ENCODE measurements at places on chromosomes 16 and 17.
A peak's percentile ranks its signal among the peaks of the same experiment; 100 is the strongest.

DNA sequence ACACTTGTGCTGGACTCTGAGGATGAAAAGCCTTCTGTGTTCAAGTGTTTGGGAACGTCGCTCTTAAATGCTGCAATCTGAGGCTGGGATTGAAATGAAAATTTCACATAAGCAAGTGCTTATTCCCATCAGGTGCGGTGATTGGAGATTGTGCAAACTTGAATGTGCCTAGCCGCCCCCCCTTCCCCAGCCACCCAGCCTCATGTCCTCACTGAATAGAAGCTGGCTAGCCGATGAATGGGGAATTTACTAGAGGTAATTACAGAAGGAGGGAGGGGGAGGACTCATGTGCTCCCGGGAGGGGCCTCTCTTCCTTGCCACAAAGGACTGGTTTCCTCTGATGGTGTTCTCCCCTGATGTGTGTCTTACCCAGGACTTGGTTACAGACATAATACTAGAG, 544.8 kb upstream of the EEF2KMT start:
- DNase-seq = no peak

GRCh38 chr16:4450931-4451519, 23.4 kb downstream of the NMRAL1 start:
- DNase-seq = no peak

- DNase-seq = no peak
Observed at GRCh38 chr16:22320572-22321339, 23.5 kb downstream of the POLR3E start.

GRCh38 chr16:88867581-88868246, 1.3 kb upstream of the PABPN1L start:
- DNase-seq = no peak

GRCh38 chr17:28612936-28613872, 781 bp downstream of the RSKR start:
- no peak for DNase-seq

- DNase-seq = no peak
Observed at GRCh38 chr16:47065766-47066688, 77.7 kb downstream of the NETO2 start.

DNA sequence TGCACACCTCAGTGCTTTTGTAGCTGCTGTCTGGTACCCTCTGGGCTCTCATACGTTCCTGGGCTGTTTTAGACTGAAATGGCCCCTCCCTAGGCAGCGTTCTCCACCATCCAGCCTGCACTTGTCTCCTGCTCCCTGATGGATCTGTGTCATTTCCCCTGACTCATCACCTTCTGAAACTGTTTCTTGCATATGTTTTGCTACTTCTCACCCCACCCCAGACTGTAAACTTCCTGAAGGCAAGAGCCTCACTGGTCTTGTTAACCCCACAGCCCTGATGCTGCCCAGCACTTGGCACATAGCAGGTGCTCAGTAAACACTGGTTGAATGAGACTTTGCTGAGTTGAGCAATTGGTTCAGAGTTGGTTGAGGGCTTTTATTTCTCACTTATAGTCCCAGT, 78.7 kb downstream of the CRISPLD2 start:
- DNase-seq = no peak

GRCh38 chr16:53131363-53132071, 76.7 kb downstream of the CHD9 start:
- peak; percentile 72 for DNase-seq

- no peak for DNase-seq
Observed at GRCh38 chr17:16925461-16926060, 46.4 kb downstream of the TNFRSF13B start.

GRCh38 chr17:17151055-17151454, 55.1 kb downstream of the PLD6 start:
- DNase-seq = no peak

DNA sequence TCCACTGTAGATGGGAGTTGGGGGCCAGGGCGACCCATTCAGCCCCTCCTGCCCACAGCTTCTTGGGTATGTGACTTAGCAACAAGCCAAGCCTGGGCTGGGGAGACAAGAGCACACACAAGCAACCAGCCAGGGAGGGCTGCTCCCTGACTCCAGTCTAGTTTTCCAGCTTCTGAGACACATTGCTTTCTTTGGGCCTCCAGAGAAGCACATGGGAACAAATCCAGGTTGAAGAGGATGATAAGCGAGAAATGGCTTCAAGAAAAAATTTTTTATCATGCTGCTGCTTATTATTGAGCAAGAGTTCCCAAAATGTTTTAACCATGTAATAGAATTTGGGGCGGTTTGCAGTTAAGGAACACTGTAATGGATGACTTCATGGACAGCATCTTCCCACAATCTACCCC, 173.7 kb downstream of the SOX9 start:
- DNase-seq = no peak

DNA sequence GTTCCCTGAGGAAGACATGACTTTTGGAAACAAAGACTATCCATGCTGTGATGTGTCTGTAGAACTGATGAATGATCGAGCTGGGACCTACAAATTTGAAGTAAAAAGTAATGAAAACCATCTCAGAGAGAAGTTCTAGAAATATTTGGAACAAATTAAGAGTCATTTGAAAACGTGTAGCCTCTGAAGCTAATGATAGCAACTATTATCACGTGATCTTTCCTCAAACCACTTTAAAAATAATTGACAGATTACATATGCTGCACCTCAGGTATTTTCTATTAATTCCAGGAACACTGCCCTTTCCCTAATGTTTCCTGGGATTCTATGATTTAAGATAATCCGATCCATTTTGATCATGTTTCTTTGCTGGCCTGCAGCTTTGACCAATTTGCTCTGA, 990.3 kb downstream of the CDH8 start:
- DNase-seq = no peak

- DNase-seq = no peak
Observed at GRCh38 chr17:40750391-40750790, 4.7 kb downstream of the KRT25 start.

- DNase-seq = no peak
Observed at GRCh38 chr17:4587803-4588202, 3.5 kb downstream of the SMTNL2 start.

- DNase-seq = no peak
Observed at GRCh38 chr17:27576477-27577083, 54.4 kb upstream of the LGALS9 start.

GRCh38 chr17:80372922-80373570, 41.9 kb upstream of the ENDOV start:
- DNase-seq = no peak

GRCh38 chr17:57970710-57971109, 15.5 kb upstream of the CUEDC1 start:
- DNase-seq = no peak

- peak; percentile 39 for DNase-seq
Observed at GRCh38 chr17:9645851-9646545, 681 bp downstream of the USP43 start.

- no peak for DNase-seq
Observed at GRCh38 chr17:78205124-78205775, 8.8 kb upstream of the BIRC5 start.

- DNase-seq = no peak
Observed at GRCh38 chr17:82346342-82347300, 12.4 kb upstream of the TEX19 start.

GRCh38 chr17:65498816-65499215, 62.6 kb downstream of the AXIN2 start:
- DNase-seq = no peak

GRCh38 chr17:59757470-59757869, 50.0 kb downstream of the VMP1 start:
- no peak for DNase-seq

GRCh38 chr16:69329369-69330285, 761 bp downstream of the PDF start:
- peak; percentile 40 for DNase-seq

- DNase-seq = no peak
Observed at GRCh38 chr16:20847550-20847949, 41.2 kb downstream of the REXO5 start.

GRCh38 chr16:54585998-54586340, 299.4 kb upstream of the IRX3 start:
- no peak for DNase-seq

- no peak for DNase-seq
Observed at GRCh38 chr17:65334406-65334805, 197.2 kb downstream of the RGS9 start.

DNA sequence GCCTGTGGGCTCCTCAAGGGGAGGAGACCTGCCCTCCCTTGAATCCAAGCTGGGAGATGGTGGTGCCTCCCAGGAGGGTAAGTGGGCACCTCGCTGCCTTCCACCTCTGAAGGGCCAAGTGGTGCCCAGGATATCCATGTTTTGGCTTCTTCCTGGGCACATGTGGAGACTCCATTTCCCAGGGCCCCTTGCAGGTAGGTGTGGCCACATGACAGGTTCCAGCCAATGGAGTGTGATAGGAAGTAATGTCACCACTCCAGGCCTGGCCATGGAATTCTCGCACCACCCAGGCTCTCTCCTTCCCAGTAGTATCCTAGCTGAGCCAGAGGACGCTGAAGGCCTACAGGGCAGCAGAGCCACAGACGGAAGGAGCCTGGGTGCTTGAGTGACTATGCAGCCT, 17.6 kb upstream of the PEMT start:
- no peak for DNase-seq

GRCh38 chr16:68287276-68288251, 23.2 kb downstream of the SLC7A6OS start:
- DNase-seq = no peak

DNA sequence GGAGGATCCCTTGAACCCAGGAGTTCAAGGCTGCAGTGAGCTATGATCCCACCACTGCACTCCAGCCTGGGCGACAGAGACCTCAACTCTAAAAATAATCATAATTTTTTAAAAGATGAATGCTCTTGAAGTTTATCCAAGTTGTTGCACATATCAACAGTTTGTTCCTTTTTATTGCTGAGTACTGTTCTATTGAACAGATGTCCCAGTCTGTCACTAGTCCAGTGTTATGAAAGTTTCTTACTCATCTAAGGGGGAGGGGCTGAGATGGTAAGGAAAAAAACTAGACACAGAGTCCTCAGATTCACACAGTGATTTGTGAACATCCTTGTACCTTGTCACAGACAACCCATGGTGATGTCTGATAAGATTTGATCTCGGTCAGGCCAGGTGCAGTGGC, 3.9 kb downstream of the ACAP1 start:
- DNase-seq = no peak

GRCh38 chr17:68398691-68399637, 58.3 kb downstream of the WIPI1 start:
- peak; percentile 31 for DNase-seq

GRCh38 chr17:55482591-55483389, 28.5 kb downstream of the SMIM36 start:
- no peak for DNase-seq

- peak; percentile 7 for DNase-seq
Observed at GRCh38 chr17:63151941-63152523, 186.0 kb downstream of the TANC2 start.

- peak; percentile 76 for DNase-seq
Observed at GRCh38 chr16:10738231-10739077, 5.2 kb upstream of the NUBP1 start.

GRCh38 chr16:27394516-27394915, 7.5 kb upstream of the IL21R start:
- no peak for DNase-seq

DNA sequence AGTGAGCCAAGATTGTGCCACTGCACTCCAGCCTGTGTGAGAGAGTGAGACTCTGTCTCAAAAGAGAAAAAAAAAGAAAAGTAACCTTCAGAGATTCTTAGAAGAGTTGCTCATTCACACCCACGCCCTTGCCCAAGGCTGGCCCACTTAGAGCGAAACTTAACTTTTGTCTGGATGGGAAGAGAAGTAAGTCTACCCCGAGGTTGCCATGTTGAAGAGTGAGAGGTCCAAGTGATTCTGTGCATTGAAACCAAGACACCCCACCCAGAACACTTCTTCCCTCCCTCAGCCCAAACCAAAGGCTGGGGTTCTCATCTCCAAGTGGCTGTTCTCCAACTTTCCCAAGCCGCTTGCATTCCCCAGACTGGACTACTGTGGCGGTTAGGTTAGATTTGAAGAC, 2.4 kb upstream of the CISD3 start:
- no peak for DNase-seq

DNA sequence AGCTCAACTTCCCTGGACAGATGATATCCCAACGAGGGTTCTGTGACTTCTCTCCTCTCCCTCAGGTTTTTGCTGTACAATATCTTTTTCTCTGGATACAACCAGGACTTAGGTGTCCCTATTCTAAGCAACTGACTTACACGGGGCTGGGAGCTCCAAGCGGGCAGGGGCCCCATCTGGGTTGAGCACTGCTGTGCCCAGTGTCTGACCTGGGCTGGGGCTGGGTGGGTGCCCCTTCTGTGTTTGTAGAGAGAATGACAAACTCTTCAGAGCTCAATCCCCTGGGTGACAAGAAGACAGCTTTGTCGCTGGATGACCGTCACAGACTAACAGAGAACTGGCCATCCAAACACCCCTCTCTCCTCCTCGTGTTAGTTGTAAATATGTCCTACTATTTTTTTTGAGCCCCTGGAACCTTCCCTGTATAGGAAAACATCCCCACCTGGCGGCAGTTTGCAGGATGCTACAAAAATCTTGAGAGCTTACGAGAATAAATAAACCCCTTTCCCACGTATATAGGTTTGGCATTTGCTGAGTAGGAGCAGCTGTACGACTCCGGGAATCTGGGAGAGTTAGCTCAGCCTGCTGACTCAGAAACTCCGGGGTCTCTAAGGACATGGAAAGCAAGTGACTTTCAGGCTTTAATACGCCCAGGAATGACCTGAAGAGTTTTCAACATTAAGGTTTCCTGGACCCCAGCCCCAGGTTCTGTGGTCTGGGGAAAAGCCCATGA, 23.7 kb upstream of the RCVRN start:
- no peak for DNase-seq

GRCh38 chr16:85350973-85351372, 238.7 kb upstream of the CIBAR2 start:
- DNase-seq = no peak

DNA sequence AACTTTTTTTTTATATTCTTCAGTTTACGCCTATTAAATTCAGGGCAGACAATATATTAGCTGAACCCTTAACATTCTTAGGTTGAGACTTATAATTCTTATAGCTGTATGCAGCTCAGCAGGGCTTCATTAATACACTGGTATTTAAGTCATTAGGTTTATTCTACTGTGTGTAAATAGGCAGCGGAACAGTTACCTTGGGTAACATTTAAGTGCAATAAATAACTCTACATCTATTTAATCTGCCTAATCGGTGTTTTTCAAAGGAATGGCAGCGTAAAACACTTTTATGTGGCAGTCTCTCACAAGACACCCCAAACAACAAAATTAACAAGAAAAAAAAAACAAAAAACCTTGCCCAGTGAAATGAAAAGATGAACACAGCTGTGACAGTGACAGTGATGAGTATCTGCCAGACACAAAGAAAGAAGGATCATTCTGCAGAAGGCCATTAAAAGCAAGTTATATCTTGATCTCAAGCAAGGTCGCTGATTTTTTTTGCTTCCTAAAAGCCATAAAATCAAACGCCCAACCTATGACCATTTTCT, 32.6 kb downstream of the KCNJ2 start:
- no peak for DNase-seq
